ENCODE measurements at places on chromosomes 5 and 9.

- DNase-seq: no peak
Measured at GRCh38 chr5:115487168-115487567, 57.4 kb downstream of the FEM1C start.

GRCh38 chr9:137843355-137843754, 34.2 kb upstream of the CACNA1B start:
- no peak for DNase-seq

GRCh38 chr5:157558041-157558595, 17.5 kb downstream of the ADAM19 start:
- DNase-seq: no peak

DNA sequence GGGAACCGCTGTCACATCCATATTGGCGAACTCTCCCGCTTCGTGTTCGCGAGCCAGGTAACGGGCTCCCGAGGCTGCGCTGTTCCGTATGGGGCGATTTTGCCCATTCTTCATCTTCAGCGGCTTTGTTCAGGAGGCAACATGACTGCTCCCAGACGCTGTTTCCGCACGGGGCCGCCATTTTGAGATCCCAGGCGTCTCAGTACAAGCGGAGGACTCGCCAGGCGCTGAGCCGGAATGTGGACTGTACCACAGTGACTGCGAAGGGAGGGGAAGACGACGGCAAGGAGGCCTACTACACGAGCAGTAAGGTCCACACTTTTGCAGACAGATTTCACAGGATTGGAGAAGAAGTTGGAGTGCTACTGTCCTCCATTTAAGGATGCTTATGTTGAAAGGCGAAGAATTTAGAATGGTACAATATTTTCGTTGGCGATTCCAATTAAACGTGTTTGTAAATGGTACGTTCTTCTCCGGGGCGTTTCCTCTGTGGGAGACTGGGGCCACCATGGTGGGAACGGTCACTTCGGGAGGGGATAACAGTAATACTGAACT, 41.6 kb upstream of the ZNF300 start:
- DNase-seq: no peak

DNA sequence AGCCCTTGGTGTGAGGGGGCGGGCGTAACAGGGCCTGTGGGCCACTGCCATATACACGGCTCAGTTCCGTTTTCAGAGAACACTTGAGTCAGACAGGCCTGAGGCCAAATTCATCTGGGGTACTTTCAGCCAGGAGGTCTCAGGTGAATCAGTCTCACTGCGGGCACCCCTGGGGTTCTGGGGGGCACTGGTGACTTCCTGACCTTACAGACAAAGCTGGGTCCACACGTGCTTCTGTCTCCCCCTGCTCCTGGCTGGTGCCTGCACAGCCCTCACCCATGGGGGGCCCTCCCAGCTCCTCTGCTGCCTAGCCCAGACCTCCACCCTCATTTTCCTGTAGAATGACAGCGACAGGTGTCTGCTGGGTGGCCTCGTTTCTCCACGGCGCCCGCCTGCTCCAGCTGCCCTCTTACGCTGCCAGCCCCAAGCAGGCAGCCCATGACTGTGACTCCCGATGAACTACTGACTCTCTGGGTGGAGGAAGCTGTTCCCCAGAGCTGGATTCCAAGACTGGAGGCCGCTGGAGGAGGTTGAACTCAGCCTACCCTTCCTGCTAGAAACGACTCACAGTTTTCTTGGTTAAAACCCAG, 374.1 kb upstream of the IRX4 start:
- DNase-seq: no peak
